ENCODE measurements at places on chromosomes 12 and 14.
A peak's percentile ranks its signal among the peaks of the same experiment; 100 is the strongest.

DNA sequence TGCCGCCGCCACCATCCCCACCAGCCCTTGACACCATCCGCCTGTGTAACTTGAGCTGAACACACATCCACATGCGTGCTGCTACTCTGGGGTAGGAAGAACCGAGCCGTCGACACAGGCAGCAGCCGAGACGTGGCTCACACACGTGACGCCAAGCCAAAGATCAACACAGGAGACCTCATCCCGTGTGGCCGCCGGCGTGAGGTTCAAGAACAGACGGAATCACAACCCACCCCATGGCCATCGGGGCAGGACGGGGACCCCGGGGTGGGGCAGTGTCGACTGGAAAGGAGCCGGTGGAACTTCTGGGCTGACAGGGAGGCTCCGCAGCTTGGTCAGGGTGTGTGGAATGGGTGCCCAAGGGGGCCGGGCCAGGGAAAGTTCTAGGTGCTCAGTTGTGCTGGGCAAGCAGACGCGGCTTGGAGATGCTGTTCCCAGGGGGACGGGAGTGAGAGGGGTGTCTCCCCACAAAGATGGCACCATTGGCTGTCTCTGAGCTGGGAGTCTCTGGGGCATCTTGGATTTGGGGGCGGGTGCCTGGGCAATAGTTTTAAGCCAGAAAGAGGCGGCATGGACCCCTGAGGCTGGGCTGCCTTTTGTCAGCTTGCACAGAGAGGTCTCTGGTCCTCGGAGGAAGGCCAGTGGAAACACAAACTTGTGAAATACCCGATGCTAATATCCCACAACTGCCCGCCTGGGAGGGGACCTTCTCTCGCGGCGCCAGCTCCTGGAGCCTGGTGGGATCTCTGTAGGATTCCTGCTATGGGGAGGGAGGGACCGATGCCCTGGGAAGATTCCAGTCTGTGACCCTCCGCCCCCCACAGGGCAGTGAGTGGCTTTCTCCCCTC, 41.8 kb downstream of the GALNT9 start:
- DNase-seq: no peak

DNA sequence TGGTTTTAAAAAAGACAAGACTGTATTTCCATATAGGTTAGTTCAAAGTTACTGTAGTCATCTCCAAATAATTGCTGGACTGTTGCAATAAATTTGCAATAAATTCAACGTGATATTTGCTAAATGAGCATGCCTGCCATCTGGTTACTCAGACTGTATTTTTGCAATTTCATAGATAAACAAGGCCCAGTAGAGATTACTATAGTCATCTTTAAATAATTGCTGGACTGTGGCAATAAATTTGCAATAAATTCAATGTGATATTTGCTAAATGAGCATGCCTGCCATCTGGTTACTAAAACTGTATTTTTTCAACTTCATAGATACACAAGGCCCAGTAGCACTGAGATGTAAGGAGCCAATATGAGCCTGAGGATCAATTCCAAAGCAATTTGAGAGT, 5.6 kb downstream of the NTN4 start:
- DNase-seq: no peak

GRCh38 chr14:103052407-103052806, 4.9 kb downstream of the CDC42BPB start:
- peak; percentile 79 for DNase-seq

DNA sequence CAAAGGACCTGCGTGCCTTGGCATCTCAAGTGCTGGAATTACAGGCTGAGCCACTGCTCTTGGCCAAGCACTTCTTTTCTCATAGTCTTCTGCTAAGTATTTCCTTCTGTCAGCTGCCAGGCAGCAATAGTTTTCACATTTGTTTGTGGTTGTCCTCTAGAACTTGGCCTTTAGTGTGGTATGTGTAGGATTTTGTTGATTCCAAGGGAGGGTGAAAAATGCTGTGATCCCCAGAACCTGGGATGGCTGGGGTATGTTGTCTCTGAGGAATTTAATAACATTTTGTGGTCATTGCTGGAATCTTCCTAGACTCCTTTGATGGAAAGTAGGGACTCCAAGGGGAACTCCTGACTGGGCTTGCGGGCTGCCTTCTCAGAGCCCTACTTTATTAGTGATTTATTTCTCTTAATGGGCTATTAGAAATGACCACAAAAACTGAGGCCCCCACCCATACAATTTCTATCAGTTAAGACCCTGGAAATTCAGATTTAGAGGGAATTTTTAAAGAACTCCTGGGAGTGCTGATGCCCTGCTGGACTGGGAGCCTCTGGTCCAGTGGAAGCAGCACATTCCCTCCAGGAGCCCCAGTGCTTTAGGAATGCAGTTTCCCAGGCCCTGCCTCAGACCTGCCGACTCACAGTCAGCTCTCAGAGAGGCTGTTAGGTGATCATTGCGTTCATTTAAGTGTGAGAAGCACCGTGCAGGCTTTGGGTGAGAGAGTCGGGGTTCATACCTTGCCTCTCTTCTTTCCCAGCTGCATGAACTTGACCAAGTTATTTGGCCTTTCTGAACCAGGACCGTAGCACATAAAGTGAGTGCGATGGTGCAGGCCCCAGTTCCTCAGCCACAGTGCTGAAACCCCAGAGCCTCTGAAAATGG, 22.7 kb downstream of the TRAF3 start:
- DNase-seq: no peak

GRCh38 chr14:49893309-49894213, 679 bp downstream of the ARF6 start:
- DNase-seq: no peak

DNA sequence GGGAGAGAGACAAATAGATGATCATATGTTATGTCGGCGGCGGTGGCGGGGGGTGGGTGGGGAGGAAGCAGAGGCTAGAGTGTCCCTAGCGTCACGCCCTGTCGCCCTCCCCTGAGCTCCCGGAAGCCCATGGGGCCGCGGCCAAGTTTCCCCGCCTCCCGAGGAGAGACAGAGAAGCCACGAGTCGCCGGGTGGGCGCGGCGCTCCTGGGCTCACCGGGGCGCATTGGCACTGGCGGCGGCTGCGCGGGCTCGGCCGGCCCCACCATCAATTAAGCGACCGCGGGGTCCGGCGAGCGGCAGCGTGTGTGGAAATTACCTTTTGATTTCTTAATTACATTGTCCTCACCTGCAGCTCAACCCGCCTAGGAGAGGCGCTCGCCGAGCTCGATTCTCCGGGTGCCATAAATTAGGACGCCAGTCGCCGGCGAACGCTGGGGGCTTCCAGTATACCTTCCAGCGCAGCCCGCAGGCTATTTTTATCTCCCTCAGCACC, 119.9 kb upstream of the LHX5 start:
- no peak for DNase-seq

DNA sequence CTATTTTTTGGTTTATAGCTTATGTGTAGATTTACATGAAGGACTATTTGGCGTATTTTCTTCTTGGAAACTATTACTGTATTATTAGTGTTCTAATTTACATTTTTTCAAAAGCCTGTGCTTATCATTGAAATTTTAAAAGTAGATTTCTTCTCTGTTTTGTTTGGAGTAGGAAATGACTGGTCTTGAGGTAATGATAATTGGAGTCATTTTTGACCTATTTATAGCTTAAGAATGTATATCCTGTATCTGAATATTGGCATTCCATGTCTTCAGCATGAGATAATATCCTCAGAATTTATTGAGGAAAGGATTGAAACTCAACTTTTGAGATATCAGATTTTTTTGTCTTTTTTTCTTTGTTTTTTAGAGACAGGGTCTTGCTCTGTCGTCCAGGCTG, 193.4 kb downstream of the ERC1 start:
- DNase-seq: no peak

DNA sequence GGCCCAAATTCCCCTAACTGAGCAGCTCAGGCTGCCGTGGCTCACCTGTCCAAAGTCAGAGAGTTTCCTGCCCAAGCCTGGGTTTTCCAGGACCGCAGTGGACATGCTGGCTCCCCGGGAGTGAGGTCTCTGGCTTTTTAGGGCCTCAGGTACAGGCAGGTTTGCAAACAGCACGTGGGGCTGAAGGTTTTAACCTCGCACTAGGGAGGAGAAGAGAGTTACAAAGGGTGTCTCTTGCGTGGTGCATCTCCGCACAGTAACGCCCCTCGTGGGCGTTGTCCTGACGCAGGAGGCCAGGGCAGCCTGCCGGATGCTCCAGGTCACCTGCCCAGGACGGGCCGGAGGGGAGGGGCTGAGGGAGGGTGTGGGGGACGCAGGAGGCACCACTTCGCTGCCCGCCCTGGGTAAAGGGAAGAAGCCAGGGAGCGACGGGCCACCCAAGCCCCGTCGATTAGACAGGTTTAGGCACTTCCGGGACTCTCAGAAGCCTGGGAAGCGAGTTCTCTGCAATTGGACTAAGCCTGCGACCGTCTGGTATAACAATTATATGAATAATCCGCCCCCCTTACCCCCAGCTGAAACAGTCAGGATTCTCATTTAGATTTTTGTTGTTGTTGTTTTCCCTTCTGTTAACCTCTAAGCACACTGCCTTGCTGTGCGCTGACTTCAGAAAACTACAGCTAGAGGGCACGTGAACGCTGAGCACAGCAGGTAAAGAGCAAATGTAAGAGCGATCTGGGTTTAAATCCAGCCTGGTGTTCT, at the start of gene PAH:
PAH (minus strand) TSS at position 219 of the 762 bp plus-strand sequence; CDS start at position 105, 114 bp downstream.
- no peak for DNase-seq

GRCh38 chr12:126895951-126896913, 1370.7 kb upstream of the TMEM132C start:
- no peak for DNase-seq

DNA sequence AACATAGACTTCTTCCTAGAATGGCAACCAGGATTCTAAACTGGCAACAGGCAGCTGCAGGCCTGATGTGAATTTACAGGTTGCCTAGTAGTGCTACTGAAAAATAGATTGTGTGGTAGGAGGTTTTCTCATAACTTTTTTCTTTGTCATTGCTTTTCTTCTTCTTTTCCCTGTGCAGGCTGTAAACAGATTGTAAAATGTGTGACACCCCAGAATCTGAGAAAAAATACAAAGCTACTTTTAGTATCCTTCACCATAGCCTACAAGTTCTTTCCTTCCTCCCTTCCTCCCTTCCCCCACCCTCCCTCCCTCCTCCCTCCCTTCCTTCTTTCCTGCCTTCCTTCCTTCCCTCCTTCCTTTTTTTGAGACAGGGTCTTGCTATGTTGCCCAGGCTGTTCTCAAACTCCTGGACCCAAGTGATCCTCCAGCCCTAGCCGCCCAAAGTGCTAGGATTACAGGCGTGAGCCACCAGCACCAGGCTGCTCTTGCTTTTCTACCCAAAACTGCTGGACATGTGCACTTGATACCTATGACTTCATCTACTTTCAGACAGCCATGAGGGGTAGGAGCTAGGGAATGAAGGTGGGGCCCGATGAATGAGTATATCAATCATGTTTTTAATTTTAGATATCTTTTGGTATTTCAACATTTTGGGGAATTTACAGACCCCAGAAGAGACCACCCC, 114.2 kb upstream of the EEA1 start:
- DNase-seq: no peak

- DNase-seq: no peak
These were observed 224.3 kb upstream of the DCN start for GRCh38 chr12:91406920-91407341.

GRCh38 chr12:65640489-65640901, 183.8 kb upstream of the HMGA2 start:
- no peak for DNase-seq

- no peak for DNase-seq
These were observed 58.7 kb upstream of the CCND2 start for GRCh38 chr12:4214877-4215228.

- DNase-seq: no peak
These were observed 8.2 kb downstream of the TGM1 start for GRCh38 chr14:24254630-24255392.

GRCh38 chr12:66901138-66901932, 222.5 kb upstream of the GRIP1 start:
- peak; percentile 40 for DNase-seq

DNA sequence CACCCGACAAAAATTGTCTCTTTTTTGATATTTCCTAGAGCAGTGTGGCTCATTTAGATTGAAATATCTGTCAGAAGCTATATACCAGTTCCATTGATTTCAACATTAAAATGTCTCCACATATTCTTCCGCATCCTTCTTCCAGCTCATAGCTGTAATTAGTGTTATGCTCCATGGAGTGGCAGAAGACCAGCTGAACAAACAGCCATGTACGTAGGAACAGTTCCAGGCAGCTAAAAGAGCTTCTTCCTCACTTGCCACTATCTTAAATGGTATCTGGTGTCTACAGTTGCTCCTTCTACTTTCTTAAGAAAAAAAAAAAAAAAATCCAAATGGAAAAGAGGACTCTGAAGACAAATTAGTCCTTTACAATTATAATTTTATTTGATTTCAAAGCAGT, 848.0 kb downstream of the DIO2 start:
- DNase-seq: no peak

GRCh38 chr14:58272588-58273372, 25.6 kb upstream of the ARID4A start:
- DNase-seq: peak; percentile 50

DNA sequence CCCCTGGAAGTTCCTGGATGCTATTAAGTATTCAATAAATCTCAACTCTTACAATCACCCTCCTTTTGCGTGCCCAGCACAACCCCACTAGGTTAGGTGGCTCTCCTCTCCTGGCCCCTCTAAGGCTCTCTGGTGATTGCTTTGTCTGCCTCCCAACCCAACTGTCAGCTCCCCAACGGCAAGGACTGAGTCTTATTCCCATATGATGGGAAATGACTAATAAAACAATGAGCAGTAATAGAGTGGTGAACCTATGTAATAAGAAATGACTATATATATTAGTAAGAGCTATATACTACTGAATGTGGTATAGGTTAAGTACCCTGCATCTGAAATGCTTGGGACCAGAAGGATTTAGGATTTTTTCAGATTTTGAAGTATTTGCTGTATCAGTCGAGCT, 8.1 kb downstream of the APPL2 start:
- DNase-seq: no peak

GRCh38 chr14:34989762-34990161, 7.0 kb downstream of the SRP54 start:
- no peak for DNase-seq

- no peak for DNase-seq
These were observed 36.7 kb upstream of the LGALS3 start for GRCh38 chr14:55092341-55092740.

GRCh38 chr14:31283578-31284252, 76.1 kb upstream of the HECTD1 start:
- no peak for DNase-seq

DNA sequence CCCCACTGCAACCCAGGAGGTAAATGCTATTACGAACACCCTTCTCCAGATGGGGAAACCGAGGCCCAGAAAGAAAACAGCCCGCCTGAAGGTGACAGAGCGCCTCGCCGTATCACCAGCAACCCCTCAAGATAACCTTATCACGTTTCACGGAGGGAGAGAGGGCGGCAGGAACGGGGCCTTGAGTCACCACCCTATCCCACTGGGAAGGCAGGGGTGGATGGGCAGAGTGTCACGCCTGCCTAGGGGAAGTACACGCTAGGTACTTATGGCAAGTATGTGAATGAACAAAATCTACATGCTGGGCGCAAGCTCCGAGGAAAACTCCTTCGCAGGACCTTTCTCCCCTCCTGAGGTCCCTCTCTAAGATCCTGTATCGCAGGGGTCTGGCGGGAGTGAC, 17.8 kb downstream of the NCOR2 start:
- DNase-seq: no peak

DNA sequence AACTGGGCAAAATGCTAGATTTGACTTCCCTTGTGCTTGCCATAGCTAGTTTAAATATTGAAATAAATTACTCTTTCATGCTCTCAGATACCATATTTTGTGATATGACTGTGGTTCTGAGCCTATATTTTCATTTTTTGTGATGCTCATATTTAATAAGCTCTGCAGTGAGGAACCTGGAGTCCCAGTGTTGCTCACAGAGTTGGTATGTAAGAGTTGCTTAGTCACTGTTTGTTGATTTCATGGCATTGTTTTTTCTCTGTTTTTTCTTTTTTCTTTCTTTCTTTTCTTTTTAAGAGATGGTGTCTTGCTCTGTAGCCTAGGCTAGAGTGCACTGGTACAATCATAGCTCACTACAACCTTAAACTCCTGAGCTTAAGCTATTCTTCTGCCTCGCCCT, 750.5 kb upstream of the TMEM132C start:
- DNase-seq: no peak
